Right forelimb (tissue), 1 donor: ENCODE measurements at places on chromosomes 5 and 9.

DNA sequence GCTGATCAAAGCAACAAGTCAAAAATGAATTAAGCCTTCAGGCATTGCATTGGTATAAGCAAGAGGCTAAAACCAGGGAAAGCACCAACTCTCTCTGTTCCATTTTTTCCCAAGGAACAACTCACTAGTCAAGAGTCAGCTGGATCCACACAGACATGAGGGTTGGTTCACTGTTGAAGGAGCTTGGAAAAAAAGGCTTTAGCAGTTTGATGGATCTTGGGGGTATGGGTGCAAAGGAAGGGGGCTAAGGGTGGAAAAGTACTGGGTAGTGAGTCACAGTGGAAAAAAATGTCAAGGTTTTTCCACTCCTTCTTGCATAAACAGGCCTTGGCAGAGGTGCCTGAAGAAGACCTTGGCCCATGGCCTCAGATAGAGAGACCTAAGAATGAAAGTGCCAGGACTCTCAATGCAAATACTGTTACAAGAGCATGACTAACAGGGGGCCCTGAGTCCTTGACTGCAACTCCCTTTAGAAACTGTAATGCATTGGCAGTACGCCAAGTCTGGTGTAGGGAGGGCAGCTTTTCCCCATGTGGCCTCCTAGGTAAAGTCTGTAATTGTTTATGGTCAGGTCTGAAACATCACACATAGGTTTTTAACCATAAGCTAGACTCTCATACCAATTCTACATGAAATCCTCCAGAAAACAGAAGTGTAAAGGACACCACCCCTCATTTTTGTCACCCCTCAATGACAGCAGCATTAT, 23.7 kb downstream of the ACTL7A start:
- DNase-seq = no peak

GRCh38 chr9:115442054-115442453, 324.1 kb upstream of the TNC start:
- DNase-seq = no peak

- DNase-seq = no peak
Measured at GRCh38 chr5:5822729-5823257, 400.3 kb downstream of the ICE1 start.

GRCh38 chr9:136107155-136107952, 11.3 kb downstream of the TMEM250 start:
- DNase-seq = no peak

- no peak for DNase-seq
Measured at GRCh38 chr5:62578540-62578939, at the start of gene LRRC70. TSS of gene LRRC70 (plus strand) at chr5:62578819. CDS start at chr5:62579439, 620 bp downstream.

- DNase-seq = peak; percentile 45
Measured at GRCh38 chr9:89874351-89875321, 269.8 kb downstream of the GADD45G start.

DNA sequence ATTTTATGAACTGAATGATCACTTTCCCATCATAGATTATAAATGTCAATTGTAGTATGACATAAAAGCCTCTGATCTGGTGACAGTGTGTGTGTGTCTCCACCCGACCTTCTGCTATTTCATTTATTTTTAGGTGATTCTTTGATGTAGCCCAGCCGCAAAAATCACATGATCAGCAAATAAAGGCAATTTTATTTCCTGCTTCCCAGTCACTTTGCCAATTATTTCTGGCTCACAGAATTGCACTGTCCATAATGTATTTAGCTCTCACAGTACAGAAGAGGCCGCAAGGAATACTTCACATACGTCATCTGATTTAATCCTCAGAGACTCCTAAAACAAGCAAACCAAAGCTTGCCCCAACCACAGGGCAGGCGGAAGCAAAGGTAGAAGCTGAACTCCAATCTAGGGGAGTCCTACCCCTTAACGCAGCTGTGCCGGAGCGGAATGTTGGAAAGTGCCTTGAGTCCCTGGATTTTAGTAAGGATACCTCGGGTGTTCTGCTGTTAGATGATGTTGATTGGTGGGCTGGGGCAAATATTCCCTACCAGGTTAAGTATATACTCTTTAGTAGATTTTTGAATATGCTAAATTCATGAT, 384.0 kb upstream of the IRX4 start:
- DNase-seq = peak; percentile 24

DNA sequence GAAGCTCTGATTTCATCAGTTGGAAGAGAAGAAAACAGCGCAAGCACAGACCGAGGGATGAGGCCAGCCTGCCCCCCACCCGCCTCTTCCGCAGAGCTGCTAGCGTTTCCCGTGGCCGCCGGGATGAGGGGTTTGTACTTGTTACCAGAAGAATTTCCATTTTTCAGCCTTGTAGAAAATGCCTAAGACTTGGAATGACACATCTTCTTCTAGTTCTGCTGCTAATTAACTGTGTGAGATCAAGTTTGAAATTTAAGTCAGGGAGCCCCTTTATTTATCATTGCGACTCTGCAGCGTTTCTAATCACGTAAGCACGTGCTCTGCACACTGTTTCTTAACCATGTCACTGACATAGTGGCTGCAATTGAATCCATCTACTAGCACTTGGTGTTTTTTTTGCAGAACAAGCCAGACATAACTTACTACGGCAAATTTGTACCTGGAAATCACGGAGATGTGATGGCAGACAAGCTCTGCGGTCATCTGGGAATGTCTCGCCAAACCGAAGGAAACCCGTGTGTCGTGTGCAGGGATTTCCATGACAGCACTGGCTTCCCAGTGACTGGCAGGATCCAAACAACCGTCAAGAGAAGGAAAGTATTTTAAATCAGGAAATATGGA, 41.8 kb upstream of the ROR2 start:
- peak; percentile 63 for DNase-seq
